ENCODE measurements at places on chromosomes 4 and X.

DNA sequence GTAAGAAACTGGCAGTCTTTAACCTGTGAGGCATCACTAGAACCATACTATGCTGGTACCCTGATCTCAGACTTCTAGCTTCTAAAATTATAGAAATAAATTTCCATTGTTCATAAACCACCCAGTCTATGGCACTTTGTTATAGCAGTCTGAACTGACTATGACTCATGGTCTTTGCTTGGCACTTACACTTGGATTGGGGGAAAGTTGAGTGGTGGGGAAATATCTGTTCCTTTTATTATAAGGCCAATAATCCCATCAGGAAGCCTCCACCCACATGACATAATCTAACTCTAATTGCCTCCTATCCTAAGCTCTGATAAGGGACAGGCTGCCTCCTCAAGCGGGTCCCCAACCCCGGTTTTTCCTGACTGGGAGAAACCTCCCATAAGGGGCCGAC is 61.4 kb upstream of the PACRGL start:
- no peak for DNase-seq

- no peak for DNase-seq
Measured at GRCh38 chr4:168886351-168886750, 123.7 kb downstream of the CBR4 start.

GRCh38 chr4:14752341-14753046 is 249.8 kb upstream of the CPEB2 start:
- DNase-seq = no peak

DNA sequence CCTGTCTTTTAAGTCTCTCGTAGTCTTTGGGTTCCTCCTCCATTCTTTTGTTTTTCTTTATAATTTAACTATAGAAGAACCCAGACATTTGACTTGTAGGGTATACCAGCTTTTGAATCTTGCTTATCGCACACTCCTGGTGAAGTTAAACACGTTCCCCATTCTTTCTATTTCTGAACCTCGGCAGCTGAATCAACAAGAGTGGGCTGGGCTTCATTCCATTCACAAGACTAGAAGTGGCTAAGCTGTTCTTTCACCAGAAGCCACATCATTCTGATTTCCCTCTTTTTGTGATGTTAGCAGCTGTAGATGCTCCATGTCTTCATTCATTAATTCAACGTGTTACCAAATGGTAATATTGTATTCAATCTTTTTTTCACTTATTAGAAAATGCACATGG is 167.9 kb downstream of the CORIN start:
- no peak for DNase-seq

DNA sequence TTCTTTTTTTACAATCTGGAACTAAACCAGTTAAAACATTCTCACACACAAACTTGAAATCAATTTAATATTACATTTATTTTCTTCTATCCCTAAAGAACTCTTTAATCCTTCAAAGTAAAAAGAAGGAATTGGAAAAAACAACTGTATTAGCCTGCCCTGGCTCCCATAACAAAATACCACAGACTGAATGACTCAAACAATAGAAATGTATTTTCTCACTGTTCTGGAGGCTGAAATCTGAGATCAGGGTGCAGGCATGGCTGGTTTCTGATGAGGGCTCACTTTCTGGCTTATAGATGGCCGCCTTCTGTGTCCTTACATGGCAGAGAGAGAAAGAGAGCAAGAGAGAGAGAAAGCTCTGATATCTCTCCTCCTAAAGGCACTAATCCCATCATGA is 149.4 kb downstream of the PDGFRA start:
- DNase-seq = no peak

DNA sequence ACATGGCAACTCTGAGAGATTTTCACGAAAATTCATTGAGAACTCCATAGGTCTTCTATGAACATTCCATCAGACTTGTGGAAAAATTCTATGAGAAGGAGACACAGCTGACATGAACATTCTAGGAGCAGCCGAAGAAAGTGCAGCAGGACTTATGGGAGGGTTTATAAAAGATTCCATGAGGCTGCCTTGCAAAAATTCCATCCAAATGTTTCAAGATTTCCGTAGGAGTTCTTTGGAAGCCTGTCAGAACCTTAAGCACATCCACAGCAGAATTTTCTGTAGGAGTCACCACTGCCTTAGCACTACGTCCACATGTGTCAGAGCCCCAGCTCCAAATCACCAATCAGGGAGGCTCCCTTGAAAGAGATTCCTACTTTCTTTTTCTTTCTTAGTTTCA is 67.0 kb upstream of the MSX1 start:
- DNase-seq = no peak

GRCh38 chr4:136526517-136526916 is 1005.8 kb downstream of the PCDH18 start:
- no peak for DNase-seq

GRCh38 chrX:17160975-17161374 is 214.0 kb upstream of the NHS start:
- no peak for DNase-seq

DNA sequence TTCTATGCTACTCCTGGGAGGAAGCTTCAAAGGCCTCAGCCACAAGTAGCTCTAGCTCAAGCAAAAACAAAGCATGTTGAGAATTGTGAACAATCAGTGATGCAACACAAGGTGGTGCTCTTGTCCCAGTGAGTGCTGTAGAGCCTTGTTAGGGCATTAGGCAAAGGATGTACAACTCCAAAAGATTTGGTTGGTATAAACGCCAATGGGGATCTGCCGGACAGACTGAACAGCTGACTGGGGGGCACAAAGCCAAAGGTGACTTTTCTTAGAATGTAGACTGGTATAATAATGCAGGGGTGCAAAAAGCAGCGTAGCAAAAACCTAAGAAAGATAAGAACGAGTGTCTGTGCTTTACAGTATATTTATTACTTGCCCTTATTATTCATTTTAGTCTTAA is 62.6 kb upstream of the ALB start:
- DNase-seq = peak; percentile 24

GRCh38 chrX:17788956-17789562 is 51.8 kb downstream of the SCML1 start:
- DNase-seq = no peak

DNA sequence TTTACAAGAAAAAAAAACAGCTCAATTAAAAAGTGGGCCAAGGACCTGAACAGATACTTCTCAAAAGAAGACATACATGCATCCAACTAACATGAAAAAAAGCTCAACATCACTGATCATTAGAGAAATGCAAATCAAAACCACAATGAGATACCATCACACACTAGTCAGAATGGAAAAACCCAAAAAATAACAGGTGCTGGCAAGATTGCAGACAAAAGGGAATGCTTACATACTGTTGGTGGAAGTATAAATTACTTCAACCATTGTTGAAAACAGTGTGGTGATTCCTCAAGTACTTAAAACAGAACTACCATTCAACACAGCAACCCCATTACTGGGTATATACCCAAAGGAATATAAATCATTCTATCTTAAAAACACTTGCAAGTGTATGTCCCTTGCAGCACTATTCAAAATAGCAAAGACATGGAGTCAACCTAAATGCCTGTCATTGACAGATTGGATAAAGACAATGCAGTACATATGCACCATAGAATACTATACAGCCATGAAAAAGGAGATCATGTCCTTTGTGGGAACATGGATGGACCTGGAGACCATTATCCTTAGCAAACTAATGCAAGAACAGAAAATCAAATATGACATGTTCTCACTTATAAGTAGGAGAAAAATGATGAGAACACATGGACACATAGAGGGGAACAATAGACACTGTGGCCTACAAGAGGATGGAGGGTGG is 97.6 kb downstream of the RAB28 start:
- DNase-seq = no peak

DNA sequence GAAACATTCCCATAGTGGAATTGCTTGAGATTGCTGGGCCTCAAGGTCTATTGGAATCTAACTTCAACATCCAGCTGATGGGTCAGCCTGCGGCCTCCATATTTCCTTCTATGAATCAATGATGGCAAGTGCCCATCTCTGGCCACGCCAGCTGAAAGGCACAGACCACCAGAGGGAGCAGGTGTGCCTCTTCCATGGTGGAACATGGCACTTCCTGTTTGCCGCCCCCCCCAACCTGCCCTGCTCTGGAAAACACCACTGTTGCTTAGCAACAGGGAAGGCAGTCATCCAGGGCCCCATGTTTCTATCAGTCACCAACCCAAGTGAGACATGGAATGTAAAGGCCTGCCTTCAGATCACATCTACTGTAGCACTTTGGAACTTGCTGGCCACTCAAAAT is 11.6 kb downstream of the PAGE4 start:
- DNase-seq = peak; percentile 46

- no peak for DNase-seq
Measured at GRCh38 chr4:149831656-149832208, 16.1 kb upstream of the IQCM start.

- DNase-seq = peak; percentile 52
Measured at GRCh38 chrX:48025561-48025960, 18.8 kb downstream of the SPACA5 start.

GRCh38 chr4:141020801-141021261 is 112.4 kb downstream of the RNF150 start:
- no peak for DNase-seq
